ENCODE measurements at places on chromosomes 4 and X.

DNA sequence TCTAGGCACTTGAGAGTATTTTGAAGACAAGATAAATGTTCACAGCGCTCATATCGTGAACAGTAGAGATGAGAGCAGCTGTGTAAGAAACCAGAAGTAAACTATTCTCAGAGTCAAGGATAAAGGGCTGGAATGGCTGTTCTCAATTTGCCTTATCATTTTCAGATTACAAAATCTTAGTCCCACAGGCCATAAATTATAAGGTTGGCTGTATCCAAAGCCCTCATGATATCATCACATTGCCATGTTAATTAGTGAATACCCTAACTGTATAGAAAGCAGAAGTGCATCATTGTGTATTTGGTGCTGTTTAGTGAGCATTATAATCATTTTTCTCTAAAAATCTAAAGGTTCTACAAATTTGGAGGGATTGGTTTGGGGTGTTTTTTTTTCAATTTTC lies 168.9 kb upstream of the EDNRA start:
- DNase-seq: no peak

DNA sequence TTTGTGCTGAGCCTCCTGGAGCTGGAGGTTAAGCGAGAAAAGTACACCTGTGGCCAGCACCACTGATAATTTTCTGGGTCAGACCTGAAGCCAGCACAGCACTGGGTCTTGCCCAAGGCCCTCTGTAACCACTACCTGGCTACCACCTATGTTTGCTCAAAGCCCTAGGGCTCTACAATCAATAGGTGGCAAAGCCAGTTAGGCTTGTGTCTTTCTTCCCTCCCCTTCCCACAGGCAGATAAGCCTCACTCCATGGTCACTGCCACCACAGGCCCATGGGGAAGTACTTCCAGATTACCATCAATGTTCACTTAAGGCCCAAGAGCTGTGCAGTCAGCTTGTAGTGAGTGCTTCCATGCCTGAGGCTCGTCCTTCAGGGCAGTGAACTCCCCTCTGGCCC lies 35.2 kb upstream of the ARMCX4 start:
- DNase-seq: no peak

DNA sequence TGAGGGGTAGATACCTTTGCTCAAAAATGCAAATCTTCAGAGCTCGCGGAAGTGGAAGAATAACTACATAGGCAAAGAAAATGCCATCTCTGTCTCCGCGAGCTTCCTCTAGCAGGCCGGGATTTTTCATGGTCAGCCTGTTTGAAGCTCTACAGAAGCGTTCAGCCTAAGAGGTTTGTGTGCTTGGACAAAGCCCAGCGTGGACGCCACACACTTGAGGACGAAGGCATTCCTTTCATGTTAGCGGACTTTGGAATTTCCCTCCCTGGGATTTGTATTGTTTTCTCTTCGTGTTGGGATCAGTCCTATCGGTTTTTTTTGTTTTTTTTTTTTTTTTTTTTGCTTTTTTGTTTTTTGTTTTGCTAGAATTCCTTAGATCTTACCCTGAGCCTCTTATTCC lies 53.7 kb downstream of the SMIM31 start:
- no peak for DNase-seq

DNA sequence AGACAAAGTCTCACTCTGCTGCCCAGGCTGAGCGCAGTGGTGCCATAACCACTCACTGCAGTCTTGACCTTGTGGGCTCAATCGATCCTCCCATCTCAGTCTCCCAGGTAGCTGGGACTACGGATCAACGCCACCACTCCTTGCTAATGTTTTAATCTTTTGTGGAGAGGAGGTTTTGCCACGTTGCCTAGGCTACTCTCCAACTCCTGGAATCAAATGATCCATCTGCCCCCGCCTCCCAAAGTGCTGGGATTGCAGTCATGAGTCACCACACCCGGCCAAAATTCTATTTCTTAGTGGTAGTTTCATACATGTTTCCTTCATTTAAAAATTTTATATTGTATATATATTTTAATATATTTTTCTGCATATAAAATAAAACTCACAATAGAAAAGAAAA lies 125.8 kb upstream of the CLNK start:
- DNase-seq: no peak

GRCh38 chr4:55075823-55076716 lies 49.3 kb downstream of the KDR start:
- DNase-seq: no peak

Data from activated CD4-positive, alpha-beta T cell treated with anti-CD3 and anti-CD28 coated beads, Interleukin-2, amount 50 U/mL, for 48 hours (primary cell).